ENCODE measurements at places on chromosomes 3 and 15.
A peak's percentile ranks its signal among the peaks of the same experiment; 100 is the strongest.

- DNase-seq: no peak
Measured at GRCh38 chr3:78901544-78901943, 866.3 kb downstream of the ROBO1 start.

GRCh38 chr15:31905054-31905453 lies 125.3 kb upstream of the CHRNA7 start:
- DNase-seq: no peak

GRCh38 chr15:85955501-85956391 lies 123.9 kb upstream of the AGBL1 start:
- DNase-seq: no peak

DNA sequence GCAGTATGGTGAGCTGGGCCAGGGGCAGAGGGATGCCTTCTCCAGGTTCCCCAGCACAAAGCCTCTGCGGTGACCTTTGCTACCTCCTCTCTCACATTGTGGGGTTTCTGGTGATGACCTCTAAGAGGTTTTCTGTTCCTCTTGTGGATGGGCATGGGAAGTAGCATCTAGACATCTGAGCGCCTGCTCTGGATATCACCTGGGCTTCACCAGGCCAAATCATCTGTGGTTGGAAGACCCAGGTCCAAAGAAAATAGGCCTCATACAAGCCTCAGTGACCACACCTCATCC lies 7.0 kb downstream of the APEH start:
- DNase-seq: no peak

GRCh38 chr3:53130179-53131061 lies at the start of gene RFT1:
Gene RFT1, minus strand, starts transcription at chr3:53130435. Its CDS starts 35 bp downstream, at chr3:53130400.
- DNase-seq: peak; percentile 93

- DNase-seq: no peak
Measured at GRCh38 chr3:149128821-149129220, 617 bp upstream of the HPS3 start.

- DNase-seq: no peak
Measured at GRCh38 chr3:9664119-9664751, 14.9 kb downstream of the MTMR14 start.

DNA sequence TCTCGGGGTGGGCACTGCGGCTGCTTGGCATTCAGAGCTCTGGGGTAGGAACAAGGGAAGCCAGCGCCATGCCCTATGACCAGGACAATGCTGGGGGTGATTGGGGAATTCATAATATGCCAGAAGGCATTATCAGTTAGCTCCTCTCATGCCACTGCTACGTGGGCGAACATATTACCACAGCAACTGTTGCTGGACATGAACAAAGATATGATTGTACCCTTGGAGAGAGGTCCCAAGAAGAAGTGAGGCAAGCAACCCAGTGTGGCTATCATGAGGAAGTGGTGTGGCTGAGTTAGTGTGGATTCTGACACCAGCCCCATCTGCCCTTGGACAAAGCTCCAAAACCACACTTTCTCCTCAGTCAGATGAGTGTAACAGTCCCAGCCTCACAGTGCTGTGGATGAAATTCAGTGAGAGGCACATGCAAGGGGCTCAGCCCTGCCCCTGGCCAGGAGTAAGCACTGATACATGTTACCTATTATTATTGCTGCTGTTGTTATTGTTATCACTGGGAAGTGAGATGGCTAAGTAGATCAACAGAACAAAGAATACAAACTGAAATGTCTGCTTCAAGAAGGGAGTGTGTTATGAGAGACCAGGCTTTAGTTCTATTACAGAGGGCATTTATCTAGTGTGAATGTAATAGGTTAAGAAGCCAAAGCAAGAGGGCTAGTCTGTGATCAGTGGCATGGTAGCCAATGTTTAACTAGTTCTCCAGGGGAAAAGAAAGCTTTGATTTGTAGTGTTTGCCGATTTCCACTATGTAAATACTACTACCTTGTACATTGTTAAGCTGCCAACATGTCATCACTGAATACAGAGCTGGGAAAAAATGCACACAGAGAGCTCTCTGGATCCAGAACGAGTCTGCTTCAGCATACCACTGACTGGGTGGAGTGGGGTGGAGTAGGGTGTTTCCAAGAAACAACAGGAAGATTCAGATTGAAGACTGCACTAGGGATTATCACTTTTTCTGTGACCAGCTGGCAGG lies 222.3 kb upstream of the EIF1B start:
- no peak for DNase-seq

DNA sequence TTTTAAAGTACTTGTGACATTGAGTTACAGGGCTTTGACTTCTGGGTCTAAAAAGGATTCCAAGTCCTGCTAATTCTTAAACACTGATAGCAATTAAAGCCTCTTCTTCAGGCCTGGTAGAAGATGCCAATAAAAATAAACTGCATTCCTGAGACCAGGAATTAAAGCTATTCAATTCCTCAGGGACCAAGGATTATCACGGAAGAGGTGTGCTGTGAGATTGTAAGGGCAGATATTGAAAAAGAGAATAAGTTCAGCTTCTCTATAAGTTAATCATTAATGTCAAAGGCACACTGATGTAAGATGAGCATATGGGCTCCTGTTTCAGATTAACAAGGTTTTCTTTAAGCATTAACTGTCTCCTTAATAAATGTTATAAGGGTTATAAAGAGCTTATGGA lies 611.3 kb downstream of the SI start:
- DNase-seq: peak; percentile 20

DNA sequence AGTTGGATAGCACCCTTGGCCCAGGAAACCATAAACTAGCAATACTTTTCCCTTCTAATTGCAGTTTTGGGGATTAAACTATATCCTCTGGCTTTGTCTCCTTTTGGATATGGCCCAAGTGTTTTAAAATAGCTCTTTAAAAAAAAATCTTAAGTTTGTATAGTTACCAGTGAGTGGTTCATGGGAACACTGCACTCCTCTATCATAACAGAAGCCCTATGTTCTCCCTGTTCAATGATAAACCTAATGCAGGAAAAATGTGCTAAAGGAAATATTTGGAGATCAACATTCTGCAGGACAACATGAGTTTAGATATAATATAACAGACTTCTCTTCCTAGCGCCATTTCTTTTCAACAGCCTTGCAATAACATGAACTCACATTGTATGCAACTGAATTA lies 13.1 kb downstream of the MRPL47 start:
- DNase-seq: no peak

- no peak for DNase-seq
Measured at GRCh38 chr3:175792245-175792644, 933.1 kb downstream of the NAALADL2 start.

DNA sequence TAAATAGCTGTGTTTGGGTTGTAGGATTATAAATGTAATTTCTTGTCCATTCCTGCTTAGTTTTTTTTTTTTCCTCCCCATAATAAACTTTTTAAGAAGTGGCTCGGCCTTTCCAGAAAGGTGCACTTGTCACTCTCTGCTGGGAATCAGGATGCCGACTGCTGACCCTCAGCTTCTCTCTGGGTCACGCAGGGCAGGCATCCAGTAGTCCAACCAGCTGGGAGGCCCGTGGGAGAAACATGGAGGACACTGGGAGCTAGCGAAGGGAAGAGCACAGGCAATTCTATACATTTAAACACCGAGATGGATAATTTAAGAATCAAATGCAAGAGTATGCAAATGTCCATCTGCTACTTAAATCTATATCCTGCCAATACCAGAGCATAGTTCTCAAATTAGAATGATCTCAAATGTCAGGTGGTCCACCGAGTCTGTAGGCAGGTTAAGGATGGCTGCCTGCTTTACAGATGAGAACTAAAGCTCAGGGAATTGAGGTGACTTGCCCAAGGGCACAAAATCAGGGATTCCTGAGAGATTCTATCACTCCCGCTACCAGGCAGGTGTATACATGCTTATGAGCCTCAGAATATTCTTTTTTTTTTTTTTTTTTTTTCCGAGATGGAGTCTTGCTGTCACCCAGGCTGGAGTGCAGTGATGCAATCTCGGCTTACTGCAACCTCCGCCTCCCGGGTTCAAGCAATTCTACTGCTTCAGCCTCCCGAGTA lies 64.5 kb downstream of the DAPK2 start:
- DNase-seq: no peak

DNA sequence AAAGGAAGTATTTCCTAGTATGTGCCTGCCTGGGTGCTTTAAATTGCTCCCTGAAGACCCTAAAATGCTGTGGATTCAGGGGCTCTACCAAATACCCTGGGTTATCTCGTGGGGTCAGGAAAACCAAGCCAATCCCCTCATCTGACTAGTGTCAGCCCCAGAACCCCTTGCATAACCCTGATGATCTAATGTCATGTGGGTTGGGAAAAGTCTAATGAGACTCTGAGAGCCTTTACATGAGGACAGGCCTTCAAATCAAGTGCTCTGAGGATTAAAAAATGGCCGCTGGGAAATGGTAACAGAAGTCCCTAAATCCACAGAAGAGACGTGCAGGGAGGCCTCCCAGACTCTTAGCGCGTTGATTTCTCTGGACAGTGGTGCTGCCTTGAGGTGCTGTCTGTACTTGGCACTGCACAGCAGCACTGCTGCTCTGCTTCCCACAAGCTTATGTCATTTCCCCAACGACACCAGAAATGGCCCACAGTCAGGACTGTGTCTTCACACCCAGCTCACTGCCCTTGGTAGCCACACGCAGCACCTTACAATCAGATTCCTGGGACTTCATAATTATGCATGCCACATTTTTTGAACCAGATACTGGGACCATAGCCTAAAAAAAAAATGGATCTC lies 16.6 kb downstream of the EIF4E3 start:
- no peak for DNase-seq

All from fibroblast of skin of left quadriceps (primary cell).